ENCODE measurements at places on chromosomes 16 and 17.

DNA sequence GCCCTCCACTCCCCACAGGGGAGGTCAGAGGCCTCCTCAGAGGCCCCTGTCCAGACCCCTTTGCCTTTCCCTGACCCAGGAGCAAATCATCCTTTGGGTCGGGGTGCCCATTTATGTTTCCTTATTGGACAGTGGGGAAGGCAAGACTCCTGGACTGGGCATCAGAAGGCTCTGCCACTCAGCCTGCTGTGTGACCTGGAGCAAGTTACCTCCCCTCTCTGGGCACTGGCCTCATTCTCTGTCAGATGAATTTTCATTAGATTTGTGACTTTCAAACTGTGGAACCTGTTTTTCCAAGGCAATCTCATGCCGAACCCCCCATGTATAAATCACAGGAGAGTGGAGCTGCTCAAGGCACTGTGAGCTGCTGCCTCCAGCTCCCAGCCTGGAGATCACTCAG lies 47.0 kb upstream of the TOB1 start:
- DNase-seq = no peak

DNA sequence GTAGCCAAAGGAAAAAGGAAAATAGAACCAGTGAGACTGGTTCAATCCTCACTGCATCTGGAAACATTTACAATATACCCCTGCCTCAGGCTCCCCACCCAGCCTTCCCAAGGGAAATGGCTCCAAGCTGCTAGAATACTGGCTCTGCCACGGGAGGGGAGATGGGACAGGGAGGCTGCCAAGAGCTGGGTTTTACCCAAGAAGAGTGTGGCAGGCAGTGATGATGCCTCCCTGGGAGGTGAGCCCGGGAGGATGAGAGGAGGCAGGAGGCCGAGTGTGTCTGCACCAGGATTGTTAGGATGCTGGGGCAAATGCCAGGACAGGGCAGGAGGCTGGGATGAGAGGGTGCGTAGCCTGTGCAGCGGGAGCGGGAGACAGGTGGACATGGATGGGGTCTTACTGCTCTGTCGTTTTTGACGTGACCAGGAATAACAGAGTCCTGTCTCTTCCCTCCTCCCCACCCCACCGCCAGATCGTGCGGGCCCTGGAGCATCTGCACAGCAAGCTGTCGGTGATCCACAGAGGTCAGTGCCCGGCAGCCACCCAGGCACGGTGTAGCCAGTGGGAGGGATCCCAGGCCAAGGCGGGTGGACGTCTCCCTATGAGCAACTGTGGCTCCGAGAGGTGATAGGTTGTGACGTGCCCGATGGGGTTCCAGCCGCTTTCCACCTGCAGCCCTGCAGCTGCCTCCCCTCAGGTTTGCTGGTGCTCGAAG lies 18.4 kb downstream of the MAP2K3 start:
- no peak for DNase-seq

DNA sequence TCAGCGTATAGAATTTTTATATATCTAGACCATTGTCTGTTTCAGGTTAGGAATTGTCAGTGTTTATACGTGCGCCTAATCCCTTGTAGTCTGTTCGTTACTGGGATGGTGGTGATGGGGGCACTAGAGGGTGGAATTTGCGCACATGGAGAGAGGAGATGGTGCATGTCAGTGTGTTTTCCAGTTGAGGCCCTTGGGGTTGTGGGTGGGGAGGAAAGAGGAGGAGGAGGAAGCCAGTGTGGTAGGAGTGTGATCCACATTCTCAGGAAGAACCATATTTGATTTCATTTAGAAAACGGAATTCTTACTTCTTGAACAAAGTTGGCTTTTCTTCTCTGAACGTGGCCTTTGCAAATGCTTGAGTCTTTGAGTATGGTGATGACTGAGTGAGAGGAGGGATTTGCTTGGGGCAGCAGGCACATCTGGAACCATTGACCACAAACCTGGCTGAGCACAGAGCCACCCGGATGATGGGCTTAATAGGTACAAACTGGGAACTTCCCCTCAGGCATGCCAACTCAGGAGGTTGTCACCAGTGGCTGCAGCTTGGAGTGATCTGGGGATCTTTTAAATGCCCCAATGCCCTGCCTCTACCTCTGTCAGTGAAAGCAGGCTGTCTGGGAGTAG lies 98.9 kb downstream of the PRKCB start:
- no peak for DNase-seq

DNA sequence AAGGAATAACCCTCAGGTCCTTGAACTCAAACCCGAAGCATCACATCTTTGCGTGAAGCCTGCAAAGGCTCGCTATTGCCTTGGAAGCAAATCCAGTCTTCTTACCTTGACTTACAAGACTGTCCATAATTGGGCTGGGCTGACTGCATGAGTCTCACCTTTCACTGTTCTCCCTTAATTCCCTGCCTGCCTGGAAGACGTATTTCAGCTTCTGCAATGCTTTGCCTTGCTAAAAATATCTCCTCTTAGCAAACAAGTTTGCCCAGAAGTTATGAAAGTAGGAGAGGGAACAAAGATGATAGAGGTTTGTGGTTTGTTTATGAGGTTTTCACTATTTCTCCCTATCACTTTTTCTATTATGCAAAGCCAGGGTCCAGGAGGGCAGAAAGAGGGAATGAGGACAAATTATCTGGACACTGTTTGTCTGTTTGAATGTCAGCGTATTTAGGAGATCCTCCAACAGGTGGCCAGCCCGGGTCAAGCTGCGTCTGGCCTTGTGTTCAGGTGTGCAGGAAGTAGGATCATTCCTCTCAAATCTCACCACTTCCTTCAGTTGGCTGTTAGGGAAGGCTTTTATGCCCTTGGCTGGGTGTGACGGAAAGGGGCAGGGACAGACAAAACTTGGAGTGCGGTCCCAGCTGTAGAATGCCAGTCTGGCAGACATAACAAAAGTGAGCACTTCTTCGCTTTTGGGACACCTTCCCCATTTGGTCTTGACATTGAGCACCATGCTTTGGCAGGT lies 488.9 kb downstream of the CDH13 start:
- DNase-seq = no peak

- no peak for DNase-seq
Measured at GRCh38 chr16:87317750-87318644, 805 bp upstream of the C16orf95 start.

GRCh38 chr17:48543107-48543853 lies 1.6 kb downstream of the HOXB2 start:
- DNase-seq = no peak

- no peak for DNase-seq
Measured at GRCh38 chr17:67440277-67441051, 63.4 kb downstream of the PITPNC1 start.

- DNase-seq = no peak
Measured at GRCh38 chr17:43702637-43703036, 40.9 kb upstream of the MEOX1 start.

- no peak for DNase-seq
Measured at GRCh38 chr16:85146922-85147651, 34.8 kb upstream of the CIBAR2 start.

DNA sequence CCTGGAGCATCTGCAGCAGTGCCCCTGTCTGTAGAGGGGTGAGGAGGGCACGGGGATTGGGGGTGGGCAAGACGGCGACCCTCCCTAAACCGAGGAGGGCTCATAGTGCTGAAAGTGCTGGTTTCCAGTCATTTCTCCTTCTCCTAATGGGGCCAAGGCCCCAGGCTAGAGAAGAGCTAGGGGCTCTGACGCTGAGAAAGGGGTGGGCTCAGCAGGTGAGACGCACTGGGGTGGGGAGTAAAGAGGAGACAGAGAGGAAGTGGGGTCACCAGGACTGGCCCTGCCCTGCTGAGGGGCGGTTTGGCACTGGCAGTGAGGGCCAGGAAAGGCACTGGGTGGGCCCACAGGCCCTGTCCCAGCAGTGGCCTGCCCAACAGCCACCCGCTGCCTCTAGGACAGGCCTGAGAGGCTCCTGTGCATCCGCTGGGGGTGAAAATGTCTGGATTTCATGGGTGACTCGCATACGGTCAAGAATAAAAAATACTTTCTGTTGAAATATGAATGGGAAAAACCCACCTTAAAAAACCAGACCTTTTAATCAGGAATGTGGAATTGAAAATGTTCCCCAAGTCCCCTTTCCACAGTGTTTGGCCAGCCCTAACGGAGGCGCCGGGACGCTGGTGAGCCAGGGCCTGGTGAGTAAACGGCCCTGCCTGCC lies 122.4 kb upstream of the SMURF2 start:
- DNase-seq = no peak

DNA sequence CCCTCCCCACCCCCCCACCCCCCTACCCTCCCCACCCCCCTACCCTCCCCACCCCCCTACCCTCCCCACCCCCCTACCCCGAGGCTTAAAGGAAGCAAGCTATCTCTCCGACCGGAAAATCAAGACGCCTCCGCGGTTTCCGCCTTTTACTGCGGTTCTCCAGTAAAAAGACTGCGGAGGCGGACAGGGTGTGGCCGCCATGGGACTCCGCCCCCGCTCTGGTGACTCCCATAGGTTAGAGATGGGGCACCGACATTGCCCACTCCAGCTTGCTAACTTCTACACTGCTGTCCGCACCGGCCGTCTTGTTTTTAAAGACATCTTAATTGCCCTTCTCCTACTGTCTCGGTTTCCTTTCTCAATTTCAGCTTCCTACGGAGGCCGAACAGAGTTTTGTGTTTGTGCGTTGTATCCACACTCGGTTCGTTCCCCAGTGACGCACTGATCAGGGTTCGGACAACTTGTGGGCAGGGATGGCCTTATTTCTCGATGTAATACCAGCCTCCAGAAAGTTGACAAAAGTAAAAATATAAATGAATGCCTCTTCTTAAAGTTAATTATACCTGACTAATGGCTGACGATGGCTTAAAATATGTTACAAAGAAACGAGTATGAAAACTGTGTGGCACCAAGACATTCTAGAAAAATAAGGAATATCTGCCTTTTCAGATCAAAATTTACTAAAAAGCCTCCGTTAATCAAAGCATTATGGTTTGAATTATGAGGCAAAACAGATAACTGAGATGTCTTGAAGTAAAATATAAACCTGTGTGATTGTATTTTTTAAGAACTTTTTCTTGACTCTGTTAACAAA lies 1.1 kb upstream of the ZNF200 start:
- no peak for DNase-seq

GRCh38 chr16:86022381-86022960 lies 123.5 kb downstream of the IRF8 start:
- no peak for DNase-seq

DNA sequence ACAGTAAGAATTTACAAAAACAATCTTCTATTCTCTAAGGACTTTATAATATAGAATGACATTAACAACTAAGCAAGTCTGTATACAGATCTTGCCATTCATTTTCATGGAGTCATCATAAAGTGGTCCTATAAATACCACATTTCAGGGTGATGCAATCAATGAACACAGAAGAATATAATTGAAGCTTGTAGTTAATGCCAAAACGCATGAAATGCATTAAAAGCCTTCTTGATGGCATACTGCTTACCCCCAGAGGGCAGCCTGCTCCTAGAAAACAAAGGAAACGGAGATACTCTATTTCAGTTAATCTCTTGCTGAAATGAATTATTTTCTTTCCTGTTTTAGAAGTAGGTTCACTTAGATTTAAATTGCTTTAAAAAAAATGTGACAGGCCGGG lies 45.2 kb upstream of the STAC2 start:
- DNase-seq = no peak

- no peak for DNase-seq
Measured at GRCh38 chr17:77444984-77445759, 304.4 kb downstream of the SEC14L1 start.

GRCh38 chr17:69909389-69909788 lies 165.6 kb upstream of the KCNJ16 start:
- DNase-seq = no peak

DNA sequence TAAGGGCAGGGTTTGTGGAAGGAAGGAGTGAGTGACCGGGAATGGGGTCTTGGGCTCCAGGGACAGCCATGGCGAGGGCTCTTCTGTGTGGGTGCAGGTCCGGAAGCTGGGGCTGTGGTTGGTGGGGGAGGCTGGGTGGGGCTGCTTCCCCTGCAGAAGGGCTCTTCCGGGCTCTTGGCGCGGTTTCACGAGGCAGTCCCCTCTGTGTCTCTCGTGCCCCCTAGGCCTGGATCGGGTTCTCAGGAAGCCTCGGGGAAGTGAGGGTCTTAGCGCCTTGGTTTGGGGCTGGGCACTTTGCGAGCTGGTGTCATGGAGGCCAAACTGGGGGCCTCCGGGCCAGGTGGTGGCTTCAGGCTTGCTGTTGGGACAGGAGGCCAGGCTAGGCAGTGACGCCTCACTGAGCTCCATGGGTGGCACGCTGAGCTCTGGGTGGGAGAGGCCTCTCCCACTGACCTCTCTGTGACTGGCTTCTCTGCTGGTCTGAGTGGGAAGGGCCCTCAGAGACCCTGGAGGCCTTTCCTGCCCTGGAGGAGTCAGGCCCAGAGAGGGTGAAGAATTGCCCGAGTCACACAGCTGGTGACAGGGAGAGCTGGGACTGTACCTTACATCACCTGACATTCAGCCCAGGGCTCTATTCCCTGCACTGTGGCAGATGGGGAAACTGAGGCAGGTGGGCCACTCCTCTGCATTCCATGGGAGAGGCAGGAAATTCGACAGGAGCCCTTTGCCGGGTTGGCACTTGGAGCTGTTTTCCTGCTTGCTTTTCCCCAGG lies 8.2 kb downstream of the ADCY7 start:
- DNase-seq = no peak

DNA sequence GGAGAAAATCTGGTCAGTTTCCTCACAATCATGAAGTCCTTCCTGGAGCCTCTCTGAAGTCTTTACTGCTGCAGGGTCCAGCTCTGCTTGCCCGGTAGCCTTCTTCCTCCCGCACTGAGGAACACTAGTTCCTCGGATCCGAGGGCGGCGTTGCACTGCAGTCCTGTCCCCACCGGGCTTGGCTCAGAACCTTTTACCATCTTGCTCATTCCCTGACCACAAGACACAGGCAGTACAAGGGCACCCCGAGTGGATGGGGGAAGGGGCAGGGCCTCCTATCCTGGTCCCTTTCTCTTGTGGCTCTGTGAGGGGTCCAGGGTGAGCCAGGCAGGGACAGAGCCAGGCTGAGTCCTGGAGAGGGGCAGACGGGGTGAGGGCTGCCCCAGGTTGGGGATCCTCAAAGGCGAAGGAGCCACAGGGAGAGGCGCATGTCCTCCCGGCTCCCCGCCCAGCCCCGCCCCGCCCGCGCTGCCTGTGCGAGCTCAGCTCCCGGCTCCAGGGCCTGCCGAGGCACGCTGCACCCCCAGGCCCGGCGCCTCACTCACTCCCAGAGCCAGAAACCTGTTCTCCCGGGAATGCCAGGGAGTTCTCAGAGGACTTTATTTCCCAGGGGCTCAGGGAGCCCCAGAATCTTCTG lies 1.5 kb downstream of the FOXN1 start:
- DNase-seq = no peak

- DNase-seq = no peak
Measured at GRCh38 chr17:77282524-77283515, 142.1 kb downstream of the SEC14L1 start.

DNA sequence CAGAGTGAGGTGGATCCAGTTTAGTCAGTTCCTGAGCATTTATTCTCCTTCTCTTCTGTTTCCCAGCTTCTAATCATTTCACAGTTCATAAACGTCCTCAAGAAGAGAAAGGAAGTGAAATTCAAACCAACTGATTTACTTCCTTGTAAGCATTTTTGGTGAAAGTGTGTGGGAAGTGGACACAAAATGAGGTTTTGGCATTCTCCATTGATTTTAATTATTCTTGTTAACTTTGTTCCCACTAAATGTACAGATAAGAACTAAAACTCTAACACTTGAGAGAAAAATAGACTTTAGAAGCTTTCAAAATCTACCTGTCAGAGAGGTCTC lies 42.7 kb upstream of the CORO6 start:
- no peak for DNase-seq
